ENCODE measurements at places on chromosomes 13 and 19. TPM values are rescaled to one million over a fixed set of nuclear protein-coding genes. Genes with fewer than 3 reads are reported as not detected.

The IFNL1 gene
- total RNA-seq, result not detected

The FRY gene
- total RNA-seq, result 3.7 TPM

The CYP4F3 gene
- total RNA-seq, result 0.14 TPM

The DMWD gene
- 45.6 TPM for total RNA-seq

The TPTE2 gene
- not detected for total RNA-seq

The WDR87 gene
- total RNA-seq, result not detected

The AKAP8L gene
- total RNA-seq, result 76.6 TPM

The ZNF568 gene
- 6.3 TPM for total RNA-seq

The ZNF43 gene
- 33.5 TPM for total RNA-seq

The KLK3 gene
- not detected for total RNA-seq

The CBY2 gene
- total RNA-seq, result not detected

The GRIN2D gene
- total RNA-seq, result 0.34 TPM

The CCDC70 gene
- not detected for total RNA-seq

The KCNN1 gene
- total RNA-seq, result 0.14 TPM

The ZNF547 gene
- 2.0 TPM for total RNA-seq

The CLDND2 gene
- total RNA-seq, result 13.8 TPM

The MYH14 gene
- total RNA-seq, result not detected

The LILRA2 gene
- not detected for total RNA-seq

The ZNF749 gene
- 21.5 TPM for total RNA-seq

The FXYD7 gene
- total RNA-seq, result not detected

The LHFPL6 gene
- total RNA-seq, result 4.8 TPM

The PROSER1 gene
- total RNA-seq, result 92.0 TPM

The METTL21C gene
- not detected for total RNA-seq

The PSG6 gene
- not detected for total RNA-seq

The MEGF8 gene
- total RNA-seq, result 9.7 TPM

The C19orf85 gene
- not detected for total RNA-seq

The PRR19 gene
- 0.74 TPM for total RNA-seq

The CAPN12 gene
- total RNA-seq, result 3.6 TPM

The SERTM1 gene
- not detected for total RNA-seq

Measured in activated T-helper 2 cell treated with anti-CD3 and anti-CD28 coated beads, Interferon-gamma antibody, Interleukin-2, Interleukin-4, amounts not matched to agents 10 μg/mL and 5 μg/mL and 100 μg/mL, durations not matched to agents 14 hours and 24 hours and 36 hours (primary cell).